Spleen (tissue), 13 donors: ENCODE measurements at places on chromosomes 2 and 18.

GRCh38 chr2:46480562-46480961 is 1.2 kb downstream of the TMEM247 start:
- DNase-seq = no peak

GRCh38 chr2:42071791-42072190 is 24.0 kb downstream of the PKDCC start:
- peak; percentile 35 for DNase-seq

DNA sequence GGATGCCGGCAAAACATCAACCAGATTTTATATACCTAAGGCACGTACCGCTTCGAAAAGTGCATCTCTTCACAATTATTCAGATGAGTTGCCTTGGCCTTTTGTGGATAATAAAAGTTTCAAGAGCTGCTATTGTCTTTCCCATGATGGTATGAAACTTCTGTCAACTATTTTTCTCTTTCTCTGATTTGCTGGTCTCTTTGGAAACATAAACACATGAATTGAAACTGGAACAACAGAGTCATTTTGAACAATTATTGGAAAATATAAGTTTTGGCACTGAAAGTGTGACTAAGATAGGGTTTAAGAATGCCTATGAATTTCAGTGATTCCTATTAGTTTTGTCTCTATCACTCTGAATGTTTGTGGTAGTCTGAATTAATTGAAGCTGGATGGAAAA is 109.9 kb downstream of the DPP4 start:
- DNase-seq = no peak

GRCh38 chr2:205759257-205759656 is 77.0 kb downstream of the NRP2 start:
- no peak for DNase-seq

DNA sequence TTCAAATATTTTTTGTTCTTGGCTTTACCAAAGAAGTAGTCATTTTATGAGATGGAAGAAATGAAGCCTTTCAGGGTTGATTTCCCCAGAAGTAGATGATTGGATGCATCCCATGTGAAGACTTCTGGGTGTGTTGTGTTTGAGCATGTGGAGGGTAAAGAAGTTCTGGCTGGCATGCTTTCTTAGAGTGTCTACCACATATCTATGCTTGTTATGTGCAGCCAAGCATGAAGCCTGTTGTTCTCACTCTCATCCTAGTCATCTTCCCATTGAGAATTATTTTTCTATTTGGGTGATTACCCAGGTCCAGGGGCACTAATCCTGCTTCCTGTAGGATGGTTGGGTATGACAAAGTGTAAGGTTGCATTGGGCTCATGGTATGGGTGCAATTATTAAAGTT is 472.9 kb downstream of the PTPRM start:
- DNase-seq = no peak
